ENCODE measurements at places on chromosomes 12 and 14. TPM values are rescaled to one million over a fixed set of nuclear protein-coding genes. Genes with fewer than 3 reads are reported as not detected.

DNA sequence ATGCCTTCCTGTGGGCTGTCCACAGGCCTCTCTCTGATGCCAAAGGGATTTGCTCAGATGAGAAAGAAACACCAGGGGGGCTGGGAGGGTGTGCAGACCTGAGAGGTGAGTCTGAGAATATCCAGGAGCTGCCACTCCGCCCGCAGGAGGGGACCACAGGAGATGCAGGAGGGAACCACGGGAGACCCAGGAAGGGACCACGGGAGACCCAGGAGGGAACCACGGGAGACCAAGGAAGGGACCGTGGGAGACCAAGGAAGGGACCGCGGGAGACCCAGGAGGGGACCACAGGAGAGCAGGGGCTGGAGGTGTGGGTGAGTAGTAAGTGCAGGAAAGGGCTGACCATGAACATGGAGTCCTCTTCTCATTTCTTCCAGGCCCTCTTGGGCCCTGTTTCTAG lies 74.6 kb upstream of the SFSWAP start:
- no peak for DNase-seq

GRCh38 chr12:93375906-93376305 lies 1.8 kb upstream of the NUDT4 start:
- no peak for DNase-seq

DNA sequence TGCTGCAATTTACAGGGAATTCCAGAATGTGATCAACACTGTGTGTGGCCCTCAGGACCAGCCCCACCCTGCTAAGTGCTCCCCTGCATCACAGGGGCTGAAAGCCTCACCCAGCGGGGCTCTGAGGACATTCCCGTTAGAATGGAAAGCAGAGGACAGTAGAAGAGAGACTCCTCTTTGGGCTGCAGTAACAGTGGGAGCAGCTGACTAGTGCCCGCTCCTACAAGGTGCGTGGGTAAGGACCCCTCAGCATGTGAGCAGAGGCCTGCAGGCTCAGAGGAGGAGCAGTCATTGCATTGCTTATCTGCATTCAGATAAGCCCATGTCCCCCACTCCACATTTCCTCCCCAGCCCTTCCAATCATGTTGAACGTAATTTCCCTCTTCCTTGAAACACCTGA lies 120.1 kb downstream of the ITPR2 start:
- no peak for DNase-seq

- no peak for DNase-seq
Observed at GRCh38 chr12:53677016-53677799, 1.3 kb upstream of the ATP5MC2 start.

DNA sequence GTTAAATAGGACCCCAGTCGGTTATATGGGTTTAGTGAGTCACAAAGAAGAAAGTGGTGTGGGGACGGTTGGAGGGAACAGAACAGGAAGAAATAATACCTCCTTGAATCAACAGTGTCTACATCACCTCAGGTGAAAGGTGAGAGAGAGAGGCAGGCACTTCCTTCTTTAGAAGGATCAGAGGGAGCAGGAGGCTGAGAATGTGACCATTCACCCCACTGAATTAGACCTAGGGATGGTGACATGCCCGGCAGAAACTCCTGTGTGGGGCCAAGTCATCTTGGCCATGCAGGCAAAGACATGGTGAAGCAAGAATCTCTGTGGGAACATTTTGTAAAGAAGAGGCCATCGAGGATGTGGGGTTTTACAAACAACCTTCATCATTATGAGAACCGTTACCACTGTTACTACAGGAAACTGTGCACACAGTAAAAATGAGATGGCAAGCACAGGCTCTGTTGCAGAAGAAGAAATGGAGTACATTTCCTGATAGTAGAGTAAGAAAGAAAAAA lies 1196.9 kb downstream of the VRK1 start:
- no peak for DNase-seq

DNA sequence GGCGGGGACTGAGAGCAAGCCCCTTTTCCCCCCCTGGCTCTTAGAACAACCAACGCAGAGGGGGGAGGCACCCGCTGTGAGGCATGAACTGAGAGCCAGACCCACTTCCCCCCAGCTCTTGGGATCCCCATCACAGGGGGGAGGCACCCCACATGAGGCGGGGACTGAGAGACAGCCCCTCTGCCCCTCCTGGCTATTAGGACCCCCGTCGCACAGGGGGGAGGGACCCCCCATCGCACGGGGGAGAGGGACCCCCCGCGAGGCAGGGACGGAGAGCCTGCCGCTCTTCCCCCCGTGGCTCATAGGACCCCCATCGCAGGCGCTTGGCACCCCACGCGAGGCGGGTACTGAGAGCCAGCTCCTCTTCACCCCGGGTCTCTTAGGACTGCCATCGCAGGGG lies 195.8 kb upstream of the PZP start:
- DNase-seq = no peak

- no peak for DNase-seq
Observed at GRCh38 chr12:24679126-24679525, 269.8 kb downstream of the BCAT1 start.

LYZ gene
- 4.0 TPM for total RNA-seq

GPR65 gene
- 3.1 TPM for total RNA-seq

C1R gene
- total RNA-seq = 25.3 TPM

Measured in dorsolateral prefrontal cortex (tissue), 122 donors.